ENCODE measurements at places on chromosomes 4 and X.

GRCh38 chrX:40684092-40684491, 36.7 kb upstream of the CXorf38 start:
- no peak for DNase-seq

DNA sequence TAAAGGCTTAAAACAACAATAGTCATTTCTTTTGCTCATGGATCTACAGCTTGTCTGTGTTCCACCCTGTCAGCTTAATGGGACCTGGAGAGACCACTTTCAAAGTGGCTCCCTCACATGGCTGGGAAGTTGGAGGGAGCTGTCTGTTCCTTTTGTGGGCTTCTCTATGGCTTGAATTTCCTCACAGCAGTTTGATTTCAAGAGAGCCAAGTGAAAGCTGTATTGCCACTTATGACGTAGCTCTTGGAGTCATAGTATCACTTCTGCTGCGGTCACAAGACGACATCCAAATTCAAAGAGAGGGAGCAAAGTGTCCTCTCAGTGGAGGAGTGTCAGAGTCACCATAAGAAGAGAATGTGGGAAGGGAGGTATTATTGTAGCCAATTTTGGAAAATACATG, 22.7 kb upstream of the ACSL1 start:
- no peak for DNase-seq

DNA sequence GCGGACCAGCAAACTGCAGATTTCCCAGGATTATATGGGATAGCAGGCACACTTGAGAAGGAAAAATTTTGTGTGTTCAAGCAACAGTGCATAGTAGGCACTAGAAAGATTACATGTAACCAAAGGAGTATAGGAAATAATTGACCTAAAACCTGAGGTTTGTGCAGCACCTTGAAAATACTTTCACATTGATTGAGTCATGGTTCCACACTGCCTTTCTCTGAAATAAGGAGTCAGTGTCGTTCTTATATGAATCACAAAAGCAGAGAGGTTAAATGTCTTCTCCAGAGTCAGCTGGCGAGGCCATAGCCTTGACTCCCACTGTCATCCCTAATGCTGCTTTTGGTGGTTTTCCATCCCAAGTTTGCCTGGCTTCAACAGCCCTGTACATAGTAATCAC, 138.9 kb downstream of the SOWAHB start:
- no peak for DNase-seq

GRCh38 chr4:155591738-155592143, 74.9 kb upstream of the GUCY1A1 start:
- DNase-seq = no peak

GRCh38 chrX:29145316-29145715, 558.1 kb downstream of the IL1RAPL1 start:
- no peak for DNase-seq

- no peak for DNase-seq
Measured at GRCh38 chr4:67054896-67055295, 490.4 kb downstream of the CENPC start.

- DNase-seq = no peak
Measured at GRCh38 chrX:47158131-47158530, 13.1 kb downstream of the RBM10 start.

DNA sequence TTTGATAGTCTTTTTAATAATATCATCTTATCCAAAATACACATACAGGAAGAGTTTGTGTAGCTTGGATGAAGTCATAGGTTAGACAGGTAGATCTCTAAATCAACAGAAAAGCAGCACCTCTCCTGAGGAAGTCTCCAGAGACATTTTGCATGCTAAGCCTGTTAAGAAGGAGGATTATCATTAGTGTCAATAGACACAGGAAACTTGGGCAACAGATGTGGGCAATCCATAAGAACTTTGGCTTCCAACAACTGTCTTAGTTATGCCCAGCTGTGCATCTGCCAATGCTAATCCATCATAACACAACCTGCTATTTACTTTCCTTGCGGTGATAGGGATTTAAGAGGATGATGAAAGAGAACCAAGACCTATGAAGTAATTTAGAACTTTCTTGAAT, 1052.6 kb downstream of the RPA4 start:
- no peak for DNase-seq

GRCh38 chr4:112075129-112075753, 70.0 kb upstream of the FAM241A start:
- DNase-seq = peak; percentile 26

- no peak for DNase-seq
Measured at GRCh38 chr4:12359420-12359819, 930.7 kb upstream of the HS3ST1 start.

- DNase-seq = no peak
Measured at GRCh38 chr4:70969076-70969475, 24.4 kb upstream of the DCK start.

DNA sequence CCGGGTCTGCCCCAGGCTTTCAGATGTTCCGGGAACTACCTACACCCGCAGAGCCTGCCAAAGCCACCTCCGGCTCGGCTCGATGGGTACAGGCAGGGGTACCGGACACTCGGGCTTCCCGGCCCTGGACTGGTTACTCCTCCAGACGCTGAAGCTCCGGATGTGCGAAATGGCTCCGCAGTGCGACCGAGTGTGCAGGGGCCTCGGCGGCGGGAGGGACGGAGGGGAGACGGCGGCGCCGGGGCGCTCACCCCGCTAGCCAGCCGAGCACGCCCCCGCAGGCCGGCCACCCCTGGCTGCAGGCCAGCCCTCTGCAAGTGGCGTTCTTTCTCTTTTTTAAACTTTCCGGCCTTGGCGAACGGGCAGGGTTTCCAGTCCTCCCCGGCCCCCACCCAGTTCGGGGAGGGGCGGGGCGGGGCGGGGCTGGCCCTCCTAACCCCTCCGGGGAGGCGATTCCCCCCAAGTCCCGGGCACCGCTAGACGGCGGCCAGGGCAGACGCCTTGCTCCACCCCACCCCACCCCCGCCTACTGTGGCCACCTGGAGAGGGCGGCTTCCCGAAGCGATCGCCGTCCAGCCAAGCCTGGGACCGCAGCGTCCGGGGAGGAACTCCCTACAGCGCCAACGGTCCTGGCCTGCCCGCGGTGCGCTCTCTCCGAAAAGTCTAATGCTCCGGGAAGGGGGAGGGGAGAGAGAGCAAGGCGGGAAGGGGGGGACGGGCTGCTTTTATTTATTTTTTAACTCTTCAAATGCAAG, 7.5 kb downstream of the BCOR start:
- DNase-seq = no peak

DNA sequence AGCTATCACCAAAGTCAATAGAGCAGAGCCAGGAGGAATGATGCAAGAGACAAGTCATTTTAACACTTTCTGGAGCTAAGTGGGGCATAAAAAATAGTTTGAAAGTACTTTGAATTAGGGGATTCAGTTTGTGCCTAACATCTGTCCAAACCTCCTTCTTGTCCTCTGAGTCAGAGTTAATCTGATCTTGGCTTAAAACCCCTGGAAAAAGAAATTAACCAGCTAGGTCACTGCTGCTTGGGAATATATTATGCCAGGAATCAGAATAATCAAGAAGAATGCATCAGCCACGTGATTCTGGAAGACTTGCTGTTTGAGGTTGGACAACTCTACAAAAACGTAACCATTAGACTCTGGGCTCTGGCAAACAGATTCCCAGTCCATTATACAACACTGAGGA, 45.3 kb upstream of the EDA2R start:
- DNase-seq = no peak

DNA sequence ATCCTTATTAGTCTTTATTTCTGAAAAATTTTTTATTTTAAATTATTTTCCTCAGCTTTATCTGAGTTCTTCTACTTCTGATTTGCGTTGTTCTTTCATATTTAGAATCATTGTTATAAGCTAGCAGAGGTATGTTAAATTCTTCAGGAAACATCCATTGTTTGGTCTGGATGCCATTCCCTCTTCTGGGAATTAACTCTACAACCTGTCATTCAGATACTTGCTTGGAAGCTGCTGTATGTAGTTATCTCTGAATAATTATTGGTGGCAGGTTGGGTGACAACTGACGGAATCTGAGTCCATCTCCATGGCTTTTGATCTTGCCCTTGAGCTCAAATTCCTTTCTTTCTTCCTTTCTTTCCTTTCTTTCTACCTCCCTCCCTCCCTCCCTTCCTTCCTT, 61.9 kb downstream of the DDIT4L start:
- DNase-seq = no peak

GRCh38 chr4:183266371-183266770, 53.7 kb downstream of the CLDN22 start:
- DNase-seq = no peak

GRCh38 chr4:177246641-177247584, 62.8 kb upstream of the NEIL3 start:
- no peak for DNase-seq

DNA sequence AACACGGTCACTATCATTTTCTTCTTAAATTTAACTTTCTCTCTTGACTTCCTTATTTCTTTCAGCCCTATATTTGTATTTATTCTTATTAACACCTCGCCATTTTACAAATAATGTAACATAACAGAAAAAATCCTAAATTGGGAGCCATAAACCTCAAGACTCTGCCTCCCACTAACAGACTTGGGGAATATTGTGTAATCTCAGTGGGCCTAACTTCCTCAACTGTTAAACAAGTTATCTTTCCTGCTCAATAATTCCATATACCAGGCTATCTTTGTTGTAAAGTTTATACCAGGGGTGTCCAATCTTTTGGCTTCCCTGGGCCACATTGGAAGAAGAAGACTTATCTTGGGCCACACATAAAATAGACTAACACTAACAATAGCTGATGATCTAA, 26.2 kb downstream of the PRSS12 start:
- DNase-seq = no peak

- DNase-seq = no peak
Measured at GRCh38 chr4:59966758-59967157, 1233.4 kb upstream of the ADGRL3 start.

DNA sequence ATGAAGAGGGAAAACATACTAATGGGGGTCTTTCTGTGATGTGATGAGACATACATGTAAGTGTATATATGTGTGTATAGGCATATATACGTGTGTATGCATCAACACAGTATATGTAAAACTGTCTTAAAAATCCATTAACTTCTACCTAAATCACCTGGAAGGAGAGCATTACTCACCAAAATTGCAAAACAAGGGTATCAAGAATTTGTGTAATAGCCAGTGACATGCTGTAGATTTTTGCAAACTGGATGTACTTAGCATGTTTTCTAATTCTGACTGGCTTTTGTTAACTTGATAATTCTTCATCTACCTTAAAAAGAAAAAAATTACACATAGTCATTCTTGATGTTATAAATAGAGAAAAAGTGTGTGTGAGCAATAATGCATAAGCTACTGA, 104.7 kb downstream of the PRRG1 start:
- DNase-seq = no peak

DNA sequence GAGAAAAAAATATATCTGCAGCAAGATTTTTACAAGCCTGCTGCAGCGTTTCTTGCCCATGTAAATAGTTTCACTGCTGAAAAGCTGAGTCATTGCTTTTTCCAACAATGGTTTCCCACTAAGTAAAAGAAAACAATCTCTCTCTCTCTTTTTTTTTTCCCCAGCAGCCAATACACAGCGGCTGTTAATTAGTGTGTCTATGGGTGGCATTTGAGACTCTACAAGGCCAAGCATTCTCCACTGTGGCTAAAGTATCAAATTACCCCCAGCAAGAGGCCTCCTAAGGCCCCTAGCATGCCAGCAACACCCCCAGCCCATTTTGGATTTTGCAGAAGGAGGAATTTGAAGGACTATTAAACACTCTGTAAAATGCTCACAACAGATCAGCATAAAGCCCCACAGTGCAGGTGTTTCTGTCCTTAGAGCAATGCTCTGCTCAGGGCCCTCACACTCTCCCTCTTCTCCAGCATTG, 837.4 kb downstream of the TRIML1 start:
- DNase-seq = peak; percentile 60

DNA sequence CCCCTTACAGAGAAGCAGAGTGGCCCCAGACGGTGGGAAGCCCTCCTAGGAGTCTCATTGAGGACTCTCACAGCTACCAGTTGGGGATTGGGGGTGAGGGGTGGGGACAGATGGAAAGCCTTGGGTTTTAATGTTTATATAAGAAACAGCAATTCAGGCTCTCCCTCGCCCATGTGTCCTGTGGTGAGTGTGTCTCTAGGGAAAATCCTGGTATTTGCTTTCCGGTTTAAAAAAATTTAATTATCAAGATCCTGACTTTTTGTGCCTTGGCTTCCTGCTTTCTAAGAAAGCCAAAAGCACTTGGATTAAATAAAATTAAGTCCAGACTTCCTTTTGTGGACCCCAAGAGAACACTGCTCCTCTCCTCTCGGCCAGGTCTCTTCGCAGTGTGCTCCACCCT, 93.8 kb downstream of the SOWAHB start:
- no peak for DNase-seq

- DNase-seq = peak; percentile 97
Measured at GRCh38 chr4:86594559-86595425, 677 bp downstream of the PTPN13 start.

- DNase-seq = no peak
Measured at GRCh38 chrX:12443534-12444098, 305.3 kb downstream of the FRMPD4 start.

DNA sequence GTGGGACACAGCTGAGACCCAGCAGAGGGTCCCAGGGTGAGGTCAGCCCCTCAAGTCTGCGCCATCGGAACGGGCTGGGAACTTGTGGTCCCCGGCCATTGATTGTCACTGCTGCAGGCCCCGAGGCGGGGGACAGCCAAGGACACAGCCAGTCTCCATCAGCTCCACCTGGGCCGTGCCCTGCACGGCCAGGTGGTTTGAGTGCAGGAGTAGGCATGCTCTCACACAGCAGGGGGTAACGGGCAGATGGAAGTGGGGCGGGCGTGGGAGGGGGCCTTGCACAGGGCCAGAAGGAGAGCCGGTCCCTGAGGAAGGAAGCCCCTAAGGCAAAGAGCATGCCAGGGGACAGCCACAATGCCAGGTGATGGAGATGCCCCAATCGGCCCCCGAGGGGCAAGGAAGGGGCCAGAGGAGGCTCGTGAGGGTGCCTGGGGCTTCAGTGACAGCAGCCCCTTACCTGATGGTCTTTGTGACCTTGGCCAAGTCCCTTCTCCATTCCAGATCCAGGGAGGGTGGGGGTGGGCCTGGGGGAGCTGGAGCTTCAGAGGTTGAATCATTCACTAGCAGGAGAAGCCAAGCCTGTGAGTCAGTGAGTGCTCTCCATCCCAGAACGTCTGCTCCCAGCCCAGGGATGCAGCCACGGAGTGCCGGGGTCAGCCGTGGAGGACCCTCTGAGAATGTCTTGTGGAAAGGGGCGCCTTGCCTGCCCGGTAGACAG, 2.3 kb downstream of the ATP2B3 start:
- DNase-seq = no peak

DNA sequence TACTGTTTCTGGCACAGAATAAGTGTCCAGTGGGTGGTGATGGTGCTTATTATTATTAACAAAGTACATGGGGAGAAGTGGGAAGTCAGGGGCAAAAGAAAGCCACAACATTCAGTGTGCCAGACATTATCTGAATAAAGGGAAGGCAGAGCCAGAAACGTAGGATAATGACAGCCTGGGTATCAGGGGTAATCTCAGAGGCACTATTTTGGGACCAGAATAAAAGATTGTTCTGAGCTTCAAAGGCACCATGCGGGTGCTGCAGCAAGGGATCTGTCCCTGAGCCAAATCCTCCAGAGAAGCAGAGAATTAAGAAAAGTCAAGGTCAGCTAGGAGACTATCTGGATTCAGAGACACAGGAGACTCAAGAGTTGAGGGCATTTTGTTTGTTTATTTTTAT, 328.8 kb upstream of the GATB start:
- no peak for DNase-seq
